Activated CD4-positive, alpha-beta T cell treated with anti-CD3 and anti-CD28 coated beads, Interleukin-2, Interleukin-6, amounts not matched to agents 100 ng/mL and 50 ng/mL, durations not matched to agents 16 hours and 8 hours (primary cell): ENCODE measurements at places on chromosomes 2 and 18.

DNA sequence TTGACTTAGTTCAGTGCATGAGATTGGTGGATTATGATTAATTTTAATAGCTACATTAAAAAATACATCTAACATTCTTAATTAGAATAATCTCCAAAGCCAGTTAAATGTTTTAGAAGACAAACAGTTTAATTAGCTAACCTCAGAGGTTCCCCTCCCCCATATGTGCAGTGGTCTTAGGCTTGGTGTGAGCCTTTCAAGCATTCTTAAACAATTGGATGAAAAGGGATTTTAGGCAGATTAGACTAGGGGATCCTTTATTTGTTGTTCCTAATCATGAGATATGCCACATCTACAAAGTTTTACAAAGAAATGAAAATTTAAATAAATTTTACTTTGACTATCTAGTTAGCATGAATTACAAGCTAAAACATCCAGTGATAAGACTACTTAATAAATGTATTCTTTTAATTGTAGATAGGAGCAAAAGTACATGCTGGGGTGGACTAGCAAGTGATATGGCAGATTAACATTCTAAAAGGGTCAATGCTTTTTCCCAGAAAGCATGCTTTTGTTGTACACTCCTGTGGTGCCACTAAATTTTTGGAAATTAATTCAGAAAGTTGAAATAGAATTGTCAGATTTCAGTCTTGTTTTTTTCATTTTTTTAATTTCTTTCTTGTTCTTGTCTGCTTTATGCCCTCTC, 42.7 kb upstream of the OTX1 start:
- DNase-seq: no peak

DNA sequence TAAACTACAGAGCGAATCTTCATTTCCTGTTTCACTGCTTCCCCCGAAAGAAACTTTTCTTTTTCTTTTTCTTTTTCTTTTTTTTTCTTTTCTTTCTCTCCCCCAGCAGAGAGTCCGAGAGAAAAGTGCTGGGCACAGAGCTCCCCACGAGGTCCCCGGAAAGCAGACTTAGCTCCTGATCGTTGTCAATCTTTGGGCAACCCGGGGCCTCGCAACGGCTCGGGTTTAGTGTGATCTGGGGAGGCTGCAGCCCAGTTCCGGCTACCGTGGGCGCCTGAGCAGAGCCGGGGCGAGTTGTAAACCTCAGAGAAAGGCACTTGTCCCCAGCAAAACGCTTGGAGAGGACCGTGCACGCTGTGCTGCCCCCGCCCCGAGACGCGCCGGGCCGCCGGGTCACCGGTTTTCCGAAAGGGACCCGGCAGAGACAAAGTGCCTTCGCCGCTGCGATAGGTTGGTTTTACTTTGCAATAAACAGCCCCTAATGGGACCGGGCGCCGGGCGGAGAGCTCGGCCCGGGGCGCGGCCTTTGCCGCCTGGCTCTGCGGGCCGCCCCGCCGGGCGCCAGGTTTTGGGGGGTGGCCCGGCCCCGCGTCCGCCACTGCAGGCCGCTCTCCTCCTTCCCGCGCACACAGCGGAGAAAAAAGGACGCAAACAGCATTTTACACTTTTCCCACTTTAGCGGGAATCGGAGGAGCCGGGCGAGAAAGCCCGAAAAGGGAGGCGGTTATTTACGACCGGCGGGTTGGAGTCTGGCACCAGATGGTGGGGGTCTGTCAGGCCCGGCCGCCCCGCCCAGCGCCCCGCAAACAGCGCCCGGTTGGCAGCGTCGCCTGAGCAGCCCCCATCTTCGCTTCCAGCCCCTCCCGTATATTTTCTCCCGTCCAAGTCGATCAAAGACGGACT, 136.0 kb downstream of the INSIG2 start:
- DNase-seq: peak; percentile 57

DNA sequence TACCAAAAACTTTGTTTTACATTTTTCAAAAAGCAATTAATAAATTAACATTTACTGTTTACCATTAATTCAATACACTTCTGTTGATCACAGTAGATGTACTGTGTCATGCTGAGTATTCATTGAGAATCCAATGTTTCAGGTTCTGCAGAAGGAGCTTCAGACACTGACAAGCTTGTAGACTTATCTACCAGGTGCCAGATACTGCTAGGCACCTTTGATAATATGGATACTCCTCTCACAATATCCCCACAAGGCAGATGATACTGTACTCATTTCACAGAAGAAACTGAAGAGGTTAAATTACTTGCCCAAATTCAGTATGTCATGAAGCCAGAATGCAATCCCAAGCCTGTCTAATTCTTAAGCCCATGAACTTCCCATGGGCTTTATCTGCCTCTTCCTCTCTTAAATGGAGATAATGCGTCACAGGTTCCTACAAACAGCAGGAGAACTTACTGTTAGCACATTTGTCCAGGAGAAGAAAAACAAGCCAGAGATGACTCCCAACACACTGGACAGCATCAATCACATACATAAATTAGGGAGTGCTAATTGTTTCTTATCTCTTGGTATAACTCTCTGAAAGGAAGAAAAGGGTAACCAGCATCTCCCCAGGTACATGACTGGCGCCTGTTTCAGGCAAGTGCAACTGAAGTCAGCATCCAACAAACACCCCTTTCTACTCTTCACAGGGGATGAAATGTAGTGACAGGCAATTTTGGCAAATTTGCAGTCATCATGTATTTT, 27.4 kb downstream of the ITSN2 start:
- DNase-seq: no peak

- no peak for DNase-seq
These were observed 40.9 kb downstream of the TCF4 start for GRCh38 chr18:55546851-55547704.

DNA sequence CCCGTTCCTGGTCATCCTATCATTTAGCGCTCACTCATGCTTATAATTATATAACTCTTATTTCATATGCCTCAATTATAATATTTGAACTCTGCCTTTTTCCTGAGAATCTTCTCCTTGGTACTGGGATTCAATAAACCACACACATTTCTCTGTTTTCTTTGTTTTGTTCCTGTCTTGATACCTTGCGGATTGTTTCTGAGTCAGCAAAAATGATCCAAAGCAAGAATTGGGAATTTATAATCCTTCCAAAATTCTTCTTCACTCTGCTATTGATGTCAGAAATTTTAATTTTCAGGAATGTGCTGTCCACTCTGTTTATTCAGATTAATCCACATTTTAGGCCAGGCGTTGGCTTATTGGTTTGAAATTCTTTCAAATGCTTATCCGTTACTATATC, 886.0 kb downstream of the SUCLG1 start:
- no peak for DNase-seq

- no peak for DNase-seq
These were observed 100.9 kb upstream of the SETBP1 start for GRCh38 chr18:44579745-44580144.

GRCh38 chr2:165815299-165816141, 21.5 kb upstream of the GALNT3 start:
- DNase-seq: no peak

DNA sequence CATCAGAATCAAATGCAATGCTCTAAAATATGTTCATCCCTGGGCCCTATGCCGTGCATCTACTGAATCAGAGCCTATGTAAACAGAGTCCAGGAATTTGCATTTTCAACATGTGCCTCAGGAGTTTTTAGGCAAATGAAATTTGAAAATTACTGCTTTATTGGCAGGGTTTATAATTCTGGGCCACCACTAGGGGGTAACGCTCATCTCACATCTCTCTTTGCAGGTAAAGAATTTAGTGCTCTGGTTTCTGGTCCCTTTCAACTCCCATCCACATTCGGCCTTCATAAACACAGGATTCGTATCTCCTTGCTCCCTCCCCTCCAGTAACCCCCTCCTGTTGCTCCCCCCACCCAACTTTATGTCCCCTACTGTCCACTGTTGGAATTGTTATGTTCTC, 49.3 kb downstream of the LYPD6B start:
- no peak for DNase-seq

- no peak for DNase-seq
These were observed 263.5 kb downstream of the INSIG2 start for GRCh38 chr2:118351796-118352195.

DNA sequence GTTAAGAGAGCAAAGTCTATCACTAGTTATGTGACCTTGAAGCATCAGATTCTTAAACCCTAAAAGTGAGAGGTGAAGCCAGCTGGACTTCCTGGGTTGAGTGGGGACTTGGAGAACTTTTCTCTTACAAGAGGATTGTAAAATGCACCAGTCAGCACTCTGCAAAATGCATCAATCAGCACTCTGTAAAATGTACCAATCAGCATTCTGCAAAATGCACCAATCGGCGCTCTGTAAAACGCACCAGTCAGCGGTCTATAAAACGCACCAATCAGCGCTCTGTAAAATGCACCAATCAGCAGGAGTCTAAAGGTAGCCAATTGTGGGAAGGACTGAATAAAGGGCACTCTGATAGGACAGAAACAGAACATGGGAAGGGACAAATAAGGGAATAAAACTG, 291.6 kb upstream of the FAM98A start:
- DNase-seq: no peak

DNA sequence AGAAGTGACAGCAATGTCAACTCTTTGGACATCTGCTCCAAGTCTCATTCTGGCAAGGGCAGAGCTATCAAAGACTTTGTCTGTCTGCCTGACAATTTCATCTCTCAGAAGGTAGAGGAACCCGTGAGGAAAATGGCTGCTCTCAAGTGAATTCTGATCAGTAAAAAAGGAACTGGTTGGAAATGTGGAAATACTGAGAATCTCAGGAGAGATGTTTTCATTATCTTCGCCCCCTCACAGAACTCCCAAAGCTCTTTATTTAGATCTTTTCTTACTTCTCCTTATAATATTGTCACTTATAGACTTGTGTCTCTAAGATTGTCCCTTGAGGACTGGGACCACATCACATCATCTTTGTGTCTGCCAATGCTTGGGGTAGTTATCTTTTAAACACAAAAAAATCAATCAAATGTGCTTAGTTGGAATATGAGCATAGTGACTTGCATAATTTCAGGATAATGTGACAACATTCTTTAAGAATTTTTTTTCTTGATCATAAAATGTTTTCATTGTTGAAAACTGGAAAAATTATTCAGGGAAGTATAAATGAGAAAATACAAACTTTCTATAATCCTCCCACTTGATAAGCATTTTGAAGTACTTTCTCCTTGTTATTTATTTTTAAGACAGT, 68.2 kb upstream of the ITGB6 start:
- no peak for DNase-seq

- peak; percentile 5 for DNase-seq
These were observed 15.6 kb downstream of the ARHGEF33 start for GRCh38 chr2:38905251-38905650.

DNA sequence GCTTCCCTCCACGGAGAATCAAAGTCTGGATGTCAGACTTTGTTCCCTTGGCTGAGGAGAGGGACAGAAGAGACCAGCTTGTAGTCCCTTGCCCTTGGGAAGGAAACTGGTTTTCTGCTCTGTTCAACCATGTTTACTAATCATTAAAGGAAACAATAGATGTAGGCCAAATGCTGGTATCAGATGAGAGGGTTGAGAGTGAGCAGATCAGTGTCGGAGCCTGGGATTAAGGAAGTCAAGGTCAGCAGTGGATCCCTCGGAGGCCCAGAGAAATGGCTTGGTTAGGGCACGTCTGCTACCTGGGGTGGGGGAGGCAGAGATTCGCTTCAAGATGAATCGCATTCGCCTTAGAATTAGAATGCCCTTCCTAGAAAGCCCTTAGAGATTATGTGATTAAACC, 109.1 kb downstream of the MYCN start:
- DNase-seq: no peak

DNA sequence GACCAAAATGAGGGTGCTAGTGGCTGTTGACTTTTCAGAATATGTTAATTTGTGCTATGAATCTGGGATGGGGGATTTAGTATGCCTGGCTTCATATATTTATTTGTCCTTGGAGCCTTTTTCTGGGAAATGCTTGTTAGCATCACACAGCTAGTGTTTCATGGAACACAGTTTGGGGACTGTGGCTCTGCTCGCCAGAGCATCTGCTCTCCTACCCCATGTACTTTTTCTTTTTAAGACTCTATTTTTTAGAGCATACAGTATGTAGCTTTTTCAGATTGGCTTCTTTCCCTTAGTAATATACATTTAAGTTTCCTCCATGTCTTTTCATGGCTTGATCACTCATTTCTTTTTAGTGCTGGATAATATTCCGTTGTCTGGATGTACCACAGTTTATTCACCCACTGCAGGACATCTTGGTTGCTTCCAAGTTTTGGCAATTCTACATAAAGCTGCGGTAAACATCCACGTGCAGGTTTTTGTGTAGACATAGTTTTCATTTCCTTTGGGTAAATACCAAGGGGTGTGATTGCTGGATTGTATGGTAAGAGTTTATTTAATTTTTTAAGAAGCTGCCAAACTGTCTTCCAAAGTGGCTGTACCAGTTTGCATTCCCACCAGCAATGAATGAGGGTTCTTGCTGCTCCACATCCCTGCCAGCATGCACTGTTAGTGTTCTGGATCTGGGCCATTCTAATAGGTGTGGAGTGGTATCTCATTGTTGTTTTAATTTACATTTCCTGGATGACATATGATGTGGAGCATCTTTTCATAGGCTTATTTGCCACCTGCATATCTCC, 44.1 kb downstream of the EFR3B start:
- no peak for DNase-seq

DNA sequence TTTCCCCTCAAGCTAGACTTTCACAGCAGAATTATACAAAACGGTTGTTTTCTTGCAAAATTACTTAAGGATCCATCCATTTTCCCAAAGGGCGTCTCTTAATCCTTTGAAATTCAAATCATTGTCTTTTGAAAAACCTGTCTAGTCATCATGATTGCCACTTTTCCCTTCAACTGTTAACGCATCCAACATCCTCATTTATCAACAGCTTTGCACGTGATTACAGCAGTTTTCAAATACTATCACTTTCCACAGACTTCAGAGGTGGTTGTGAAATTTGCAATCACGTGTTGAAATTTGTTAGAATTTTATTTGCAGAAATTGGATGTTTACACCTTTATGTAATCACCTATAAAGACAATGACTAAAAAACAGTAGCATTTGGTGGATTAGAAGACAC, 304.4 kb upstream of the SLC39A10 start:
- DNase-seq: no peak

- DNase-seq: no peak
These were observed 1.6 kb upstream of the PLA2R1 start for GRCh38 chr2:160063879-160064612.

DNA sequence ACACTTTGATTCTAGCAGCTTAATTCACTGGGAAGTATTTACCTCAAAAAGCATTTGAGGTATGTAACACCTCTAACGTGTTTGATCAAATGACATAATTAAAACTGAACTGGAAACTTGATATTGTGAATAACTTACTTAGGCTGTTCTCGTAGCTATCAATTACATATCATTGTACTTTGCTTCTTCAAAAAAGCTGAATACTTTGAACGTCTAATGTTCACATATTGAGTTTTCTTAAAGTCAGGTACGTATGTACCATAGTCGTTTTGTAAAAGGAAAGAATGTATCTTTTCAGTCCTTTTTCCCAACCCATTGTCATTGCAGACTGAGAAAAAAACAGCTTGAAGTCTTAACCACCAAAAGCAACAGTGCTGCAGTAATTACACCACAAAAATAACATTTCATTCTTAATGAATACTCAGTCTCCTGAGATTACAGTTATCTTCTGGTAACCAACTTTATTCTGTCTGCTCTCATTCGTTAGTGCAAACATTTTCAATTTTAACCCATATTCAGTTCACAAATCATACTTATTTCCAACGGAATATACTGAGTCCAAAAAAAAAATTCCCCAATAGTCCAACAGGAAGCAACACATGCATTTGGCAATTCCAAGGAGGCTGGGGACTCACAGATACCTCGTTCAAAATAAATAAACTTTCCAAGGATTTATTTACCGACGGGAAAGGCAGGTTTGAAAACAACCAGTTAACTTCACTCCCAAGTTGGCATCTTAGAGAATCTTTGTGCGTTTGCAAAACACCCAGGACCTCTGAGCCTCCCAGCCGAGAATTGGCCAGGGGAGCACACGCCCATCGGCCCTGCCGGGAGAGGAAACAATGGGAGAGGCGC, 1.1 kb downstream of the CHN1 start:
- DNase-seq: no peak
